CD4-positive, alpha-beta T cell treated with Interleukin-21 for 1 hour (primary cell): ENCODE measurements at places on chromosomes 11 and 22.

- no peak for DNase-seq
Measured at GRCh38 chr22:32668254-32669094, 133.0 kb upstream of the TIMP3 start.

- DNase-seq = no peak
Measured at GRCh38 chr11:130881475-130882137, 34.7 kb downstream of the SNX19 start.

GRCh38 chr11:117809236-117810055, 12.4 kb upstream of the DSCAML1 start:
- peak; percentile 49 for DNase-seq

GRCh38 chr11:27241311-27242122, 121.5 kb downstream of the CCDC34 start:
- no peak for DNase-seq

- DNase-seq = no peak
Measured at GRCh38 chr11:44627165-44627789, 61.8 kb downstream of the CD82 start.

GRCh38 chr22:50329236-50329635, 2.4 kb upstream of the DENND6B start:
- no peak for DNase-seq

DNA sequence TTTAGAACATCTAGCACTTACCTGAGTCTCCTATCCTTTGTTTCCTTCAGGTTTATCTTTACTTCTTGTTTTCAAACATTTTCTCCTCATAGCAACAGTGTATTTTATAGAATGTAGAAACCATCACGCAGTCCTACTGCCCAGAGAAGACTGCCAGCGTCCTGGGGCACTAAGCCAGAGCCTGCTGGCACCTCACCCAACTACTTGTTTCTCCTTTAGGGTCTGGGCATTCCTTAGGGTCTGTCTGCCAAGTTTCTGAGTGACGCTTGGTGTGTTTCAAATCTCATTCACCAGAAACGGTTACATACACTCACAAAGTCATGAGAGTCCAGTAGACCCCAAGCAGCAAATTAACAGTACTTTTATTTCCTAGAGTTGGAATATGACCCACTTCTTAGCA, 49.6 kb upstream of the SLC25A1 start:
- no peak for DNase-seq

GRCh38 chr22:44627521-44628139, 74.4 kb upstream of the PRR5 start:
- DNase-seq = no peak

GRCh38 chr11:64372802-64373597, 14.0 kb downstream of the RPS6KA4 start:
- DNase-seq = no peak

GRCh38 chr11:112902361-112903011, 58.7 kb upstream of the NCAM1 start:
- DNase-seq = no peak

GRCh38 chr11:91147885-91148284, 925.0 kb upstream of the CHORDC1 start:
- DNase-seq = no peak

- DNase-seq = no peak
Measured at GRCh38 chr11:48081151-48082010, 101.0 kb downstream of the PTPRJ start.

DNA sequence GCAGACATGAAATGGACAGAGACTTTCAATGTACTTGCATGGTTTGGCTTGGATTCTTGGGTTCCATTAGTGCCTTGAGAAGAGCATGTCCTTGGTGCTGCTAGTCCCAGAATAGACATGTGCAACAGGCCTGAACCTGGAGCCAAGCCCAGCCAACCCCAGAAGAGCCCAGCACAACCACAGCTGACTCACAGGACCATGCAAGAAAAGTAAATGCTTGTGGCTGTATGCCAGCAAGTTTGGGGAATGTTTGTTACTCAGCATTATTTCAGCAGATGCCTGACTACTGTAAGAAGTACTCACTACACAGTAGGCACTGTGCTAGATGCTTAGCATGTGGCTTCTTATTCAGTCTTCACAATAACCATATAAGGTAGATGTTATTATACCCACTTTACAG, 39.2 kb upstream of the HMGXB4 start:
- DNase-seq = no peak

GRCh38 chr11:26231252-26231661, 100.7 kb upstream of the ANO3 start:
- DNase-seq = no peak

DNA sequence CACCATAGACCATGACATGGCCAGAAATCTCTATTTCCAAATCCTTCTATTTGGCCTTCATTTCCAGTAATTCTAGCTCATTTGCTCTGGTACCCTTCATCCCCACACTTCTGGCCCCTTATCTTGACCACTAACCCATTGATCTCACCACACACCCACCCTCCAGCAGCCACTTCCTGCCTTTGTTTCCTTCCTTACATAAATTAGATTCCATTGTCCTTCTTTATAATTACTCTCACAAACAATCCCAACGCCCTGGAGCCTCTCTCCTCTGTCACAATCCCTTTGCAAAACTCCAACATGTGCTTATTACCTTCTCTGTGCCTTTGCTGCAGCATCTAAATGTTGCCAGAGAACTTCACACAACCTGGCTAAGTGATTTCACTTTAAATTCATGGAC, 14.8 kb downstream of the APLNR start:
- DNase-seq = no peak

DNA sequence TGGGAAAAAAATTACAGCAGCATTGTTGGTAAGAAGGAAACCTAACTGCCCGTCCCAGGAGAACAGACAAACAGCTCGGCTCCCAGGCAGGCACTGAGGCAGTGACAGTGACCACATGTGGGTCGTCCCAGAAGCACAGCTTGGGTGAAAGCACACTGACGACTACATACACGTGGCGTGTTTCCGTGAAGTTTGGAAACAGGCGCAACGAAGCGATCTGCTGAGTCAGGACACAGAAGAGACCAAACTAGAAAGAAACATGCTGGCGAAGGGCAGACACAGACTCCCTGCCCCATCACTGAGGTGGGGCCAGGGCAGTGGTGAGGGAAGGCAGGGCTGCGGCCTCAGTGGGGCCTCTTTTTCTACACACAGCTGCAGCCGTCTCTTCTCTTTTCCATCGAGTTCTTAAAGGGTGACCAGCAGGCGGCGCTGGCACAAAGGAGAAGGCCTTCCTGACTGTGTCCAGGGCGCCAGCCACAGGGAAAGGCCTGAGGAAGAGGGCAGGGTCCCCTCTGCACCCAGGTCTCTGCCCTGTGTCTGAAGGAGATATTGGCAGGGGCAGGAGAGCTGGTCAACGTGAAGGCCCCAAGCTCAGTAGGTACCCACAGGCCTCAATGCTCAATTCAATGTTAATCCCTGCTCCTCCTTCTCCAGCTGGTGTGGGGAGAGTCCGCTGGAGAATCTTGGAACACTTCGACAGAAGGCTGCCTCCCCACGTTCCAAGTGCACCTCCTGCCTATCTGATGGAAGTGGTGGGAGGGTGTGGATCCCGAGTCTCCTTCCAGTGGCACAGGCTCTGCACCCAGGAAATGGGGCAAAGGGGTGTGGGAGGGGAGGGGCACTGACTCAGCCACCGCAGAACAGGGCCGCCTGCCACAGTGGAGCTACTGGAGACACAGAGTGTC, 19.9 kb downstream of the CARS1 start:
- peak; percentile 52 for DNase-seq

- DNase-seq = peak; percentile 16
Measured at GRCh38 chr11:59199546-59200422, 12.9 kb downstream of the MPEG1 start.

- DNase-seq = no peak
Measured at GRCh38 chr22:18110194-18110953, at the start of gene TUBA8. TSS of gene TUBA8 (plus strand) at chr22:18110809. CDS start at chr22:18110866, 57 bp downstream.

- DNase-seq = no peak
Measured at GRCh38 chr11:12966002-12966401, 43.1 kb upstream of the RASSF10 start.

DNA sequence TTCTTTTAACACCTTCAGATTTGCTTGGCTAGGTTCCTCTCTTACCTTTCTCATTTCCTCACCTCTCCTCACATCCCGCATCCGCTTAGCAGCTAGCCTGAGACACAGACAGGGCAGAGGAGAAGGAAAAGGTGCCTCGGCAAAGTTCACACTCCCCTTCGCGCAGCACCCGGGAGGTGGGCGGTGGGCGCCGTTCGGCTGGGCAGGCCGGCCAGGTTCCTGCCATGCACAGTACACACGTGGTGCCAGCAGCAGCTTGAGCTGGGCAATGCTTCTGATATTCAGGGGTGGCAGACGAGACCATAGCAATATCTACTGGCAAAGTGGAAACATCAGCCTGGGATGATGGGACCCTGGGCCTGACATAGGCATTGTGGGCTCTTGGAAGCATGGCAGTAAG, 3.3 kb downstream of the NTM start:
- DNase-seq = no peak

DNA sequence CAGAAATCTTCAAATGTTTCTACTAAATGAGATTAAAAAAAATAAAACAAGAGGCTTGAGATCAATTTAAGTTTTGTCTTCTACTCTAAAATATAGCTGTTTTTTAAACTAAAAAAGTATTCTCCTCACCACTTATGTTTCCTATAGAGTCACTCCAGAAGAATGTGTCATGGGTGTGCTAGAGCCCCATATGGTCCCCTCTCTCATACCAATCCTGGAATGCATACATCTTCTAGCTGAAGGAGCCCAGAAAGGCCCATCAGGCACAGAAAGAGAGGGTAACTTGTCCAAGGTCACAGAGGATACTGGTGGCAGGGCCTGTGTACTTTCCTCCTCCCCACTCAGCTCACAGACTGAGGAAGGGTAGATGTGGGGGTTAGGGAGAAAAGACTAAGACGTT, 34.4 kb downstream of the RELT start:
- no peak for DNase-seq

DNA sequence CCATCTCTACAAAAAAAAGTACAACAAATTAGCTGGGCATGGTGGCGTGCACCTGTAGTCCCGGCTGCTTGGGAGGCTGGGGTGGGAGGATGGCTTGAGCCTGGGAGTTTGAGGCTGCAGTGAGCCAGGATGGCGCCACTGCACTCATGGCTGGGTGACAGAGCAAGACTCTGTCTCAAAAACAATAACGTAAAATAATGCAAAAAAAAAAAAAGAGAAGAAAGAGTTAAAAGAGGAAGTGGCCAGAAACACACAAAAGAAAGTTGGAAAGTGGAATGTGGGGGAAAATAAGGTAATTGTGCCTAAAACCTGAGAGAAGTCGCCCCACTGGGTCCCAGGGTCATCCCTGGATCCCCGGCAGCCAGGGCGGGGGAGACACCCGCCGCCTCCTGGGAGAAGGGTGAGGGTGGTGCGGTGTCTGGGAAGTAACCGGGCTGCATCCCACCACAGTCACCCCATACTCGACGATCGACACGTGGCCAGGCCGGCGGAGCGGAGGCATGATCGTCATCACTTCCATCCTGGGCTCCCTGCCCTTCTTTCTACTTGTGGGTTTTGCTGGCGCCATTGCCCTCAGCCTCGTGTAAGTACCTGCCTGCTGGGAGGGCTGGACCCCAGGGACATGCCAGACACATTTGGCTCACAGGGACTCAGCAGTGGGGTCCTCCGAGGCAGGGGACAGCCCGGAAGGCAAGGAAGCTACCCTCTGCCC, 8.1 kb downstream of the UPK3A start:
- DNase-seq = no peak

DNA sequence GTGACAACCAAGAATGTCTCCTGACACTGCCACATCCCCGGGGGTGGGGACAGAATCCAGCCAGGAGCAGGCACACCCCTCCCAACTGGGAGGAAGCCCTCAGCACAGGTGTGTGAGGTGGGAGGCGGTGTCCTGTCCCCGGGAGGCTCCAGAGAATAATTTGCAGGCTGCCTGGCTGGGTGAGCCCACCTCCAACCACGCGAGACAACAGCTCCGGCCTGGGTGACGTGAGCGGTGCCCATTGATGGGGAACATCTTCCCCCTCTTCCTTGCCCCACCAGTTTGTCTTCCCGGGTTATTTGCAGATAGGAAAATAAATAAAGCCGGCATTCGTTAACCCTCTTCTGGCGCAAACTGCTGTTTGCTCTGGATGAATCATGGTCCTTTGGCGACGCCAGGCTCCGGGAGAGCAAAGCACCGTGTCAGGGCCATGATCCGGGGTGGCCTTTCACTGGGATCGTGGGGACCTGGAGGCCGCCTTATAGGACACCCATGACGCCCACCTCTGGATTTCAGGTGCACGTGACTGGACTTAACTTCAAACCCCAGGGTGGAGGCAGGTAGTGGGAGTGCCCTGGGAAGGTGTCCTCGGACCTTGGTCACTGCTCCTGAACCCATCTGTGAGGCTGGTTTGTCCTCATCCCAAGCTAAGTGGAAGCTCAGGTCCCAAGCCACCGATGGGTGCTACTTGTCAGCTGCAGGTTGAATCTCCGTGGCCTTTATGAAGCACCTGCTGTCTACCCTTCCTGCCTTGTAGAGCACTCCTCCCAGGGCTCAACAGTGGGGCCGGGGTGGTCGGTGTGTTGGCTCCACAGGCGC, 13.9 kb downstream of the CCND1 start:
- DNase-seq = no peak

- no peak for DNase-seq
Measured at GRCh38 chr11:44464741-44465140, 100.7 kb upstream of the CD82 start.

GRCh38 chr22:42548597-42549330, 5.0 kb upstream of the SERHL2 start:
- DNase-seq = no peak

DNA sequence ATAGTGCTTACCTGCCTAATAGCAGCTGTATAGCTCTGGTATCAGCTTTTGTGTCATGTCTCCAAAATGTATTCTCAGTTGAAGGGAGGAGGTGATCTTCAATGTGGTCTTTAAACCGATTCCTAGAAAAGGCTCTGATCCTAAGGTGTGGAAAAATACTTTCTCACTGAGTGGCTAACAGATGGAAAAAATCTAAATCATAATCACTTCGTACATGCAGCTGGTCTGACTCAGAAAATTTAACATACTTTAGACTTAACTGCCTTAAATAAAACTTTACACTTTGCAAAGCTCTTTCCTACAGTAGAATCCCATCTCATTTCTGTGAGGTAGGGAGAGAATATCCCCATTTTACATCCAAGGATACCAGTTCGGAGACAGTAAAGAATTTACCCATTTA, 38.0 kb downstream of the C2CD3 start:
- DNase-seq = no peak

DNA sequence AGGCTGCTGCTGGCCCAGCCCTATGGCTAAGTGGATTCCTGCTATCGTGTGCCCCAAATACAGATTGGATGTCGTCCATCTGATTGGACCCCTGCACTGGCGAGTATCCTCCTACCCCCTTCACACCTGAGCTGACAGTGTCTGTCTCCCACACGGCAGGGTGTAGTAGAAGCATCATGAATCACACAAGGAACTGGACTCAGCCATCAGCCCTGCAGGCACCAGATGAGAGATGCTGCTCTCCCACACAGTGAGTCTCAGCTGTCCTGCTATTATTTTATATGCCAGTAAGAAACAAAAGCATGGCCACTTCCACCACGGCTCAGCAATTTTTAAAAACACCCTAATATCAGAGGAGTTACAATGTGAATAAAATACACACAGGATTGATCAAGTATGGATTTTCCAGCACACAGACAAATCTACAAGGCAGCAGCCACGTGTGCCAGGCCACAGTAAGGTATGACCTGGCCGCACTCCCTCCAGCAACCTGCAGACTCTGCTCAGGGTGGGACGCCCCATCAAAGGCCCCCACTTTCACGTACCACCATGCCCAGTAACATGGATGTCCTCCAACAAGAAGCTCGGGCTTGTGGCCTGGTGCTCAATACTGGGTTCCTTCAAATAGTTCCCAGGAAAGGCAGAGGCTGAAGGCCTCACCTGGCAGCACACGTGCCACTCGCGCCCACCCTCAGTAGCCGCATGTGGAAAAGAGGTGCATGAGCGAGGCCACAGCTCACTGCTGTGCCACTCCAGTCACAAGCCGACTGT, 16.4 kb upstream of the SLC25A1 start:
- DNase-seq = no peak
